NCI-H2081 treated with DMSO at 0.1 percent for 48 hours (cell line): ENCODE measurements at places on chromosomes 2 and 18.
A peak's percentile ranks its signal among the peaks of the same experiment; 100 is the strongest.

GRCh38 chr2:127860130-127860529, 2.2 kb upstream of the POLR2D start:
- no peak for DNase-seq

DNA sequence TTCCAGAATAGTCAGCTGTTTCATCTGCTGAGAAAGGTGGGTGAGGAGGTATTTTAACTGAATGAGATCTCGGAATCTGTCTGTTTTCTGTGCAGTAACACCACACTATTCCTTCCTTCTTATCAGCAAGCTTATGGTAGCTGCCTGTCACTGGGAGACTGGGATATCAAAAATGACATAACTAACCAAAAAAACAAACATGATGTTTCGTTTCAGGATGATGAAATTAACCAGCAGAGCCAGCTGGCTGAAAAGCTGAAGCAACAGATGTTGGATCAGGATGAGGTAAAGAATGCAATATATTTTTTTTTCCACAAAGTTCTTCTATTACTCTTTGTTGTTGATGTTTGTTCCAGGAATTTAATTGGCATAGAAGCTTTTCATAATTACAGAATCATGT, 59.8 kb upstream of the LYPD6B start:
- DNase-seq: no peak

DNA sequence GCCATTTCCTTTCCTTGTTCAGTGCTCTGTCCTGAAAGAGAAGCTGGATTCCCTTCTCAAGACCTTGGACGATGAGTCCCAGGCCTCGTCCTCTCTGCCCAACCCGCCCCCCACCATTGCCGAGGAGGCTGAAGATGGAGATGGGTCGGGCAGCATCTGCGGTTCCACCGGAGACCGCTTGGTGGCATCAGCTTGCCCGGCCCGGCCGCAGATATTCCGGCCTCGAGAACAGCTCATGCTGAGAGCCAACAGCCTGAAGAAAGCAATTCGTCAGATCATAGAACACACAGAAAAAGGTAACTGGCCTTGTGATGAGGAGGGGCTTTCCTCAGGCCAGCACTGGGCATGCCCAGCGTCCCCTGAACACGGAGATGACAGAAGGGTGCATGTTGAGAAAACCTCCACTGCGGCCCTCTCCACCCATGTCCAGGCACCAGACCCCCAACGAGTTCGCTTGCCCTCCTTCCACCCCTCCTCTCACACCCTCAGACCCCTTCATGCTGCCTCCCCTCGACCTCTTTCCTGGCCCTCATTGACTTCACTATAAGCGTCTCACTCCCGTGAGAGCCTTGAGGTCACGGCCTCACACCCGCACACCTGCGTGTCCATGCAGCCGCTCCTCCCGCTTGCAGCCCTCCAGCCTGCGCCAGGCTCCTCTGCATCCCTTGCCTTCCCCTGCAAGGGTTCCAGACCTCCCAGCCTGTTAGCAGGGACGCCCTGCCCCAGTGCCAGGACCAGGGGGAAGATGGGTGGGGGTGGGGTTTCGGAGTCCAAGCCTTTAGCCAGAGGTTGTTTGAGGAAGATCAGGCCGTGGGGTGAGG, 95.0 kb downstream of the DGKD start:
- no peak for DNase-seq

DNA sequence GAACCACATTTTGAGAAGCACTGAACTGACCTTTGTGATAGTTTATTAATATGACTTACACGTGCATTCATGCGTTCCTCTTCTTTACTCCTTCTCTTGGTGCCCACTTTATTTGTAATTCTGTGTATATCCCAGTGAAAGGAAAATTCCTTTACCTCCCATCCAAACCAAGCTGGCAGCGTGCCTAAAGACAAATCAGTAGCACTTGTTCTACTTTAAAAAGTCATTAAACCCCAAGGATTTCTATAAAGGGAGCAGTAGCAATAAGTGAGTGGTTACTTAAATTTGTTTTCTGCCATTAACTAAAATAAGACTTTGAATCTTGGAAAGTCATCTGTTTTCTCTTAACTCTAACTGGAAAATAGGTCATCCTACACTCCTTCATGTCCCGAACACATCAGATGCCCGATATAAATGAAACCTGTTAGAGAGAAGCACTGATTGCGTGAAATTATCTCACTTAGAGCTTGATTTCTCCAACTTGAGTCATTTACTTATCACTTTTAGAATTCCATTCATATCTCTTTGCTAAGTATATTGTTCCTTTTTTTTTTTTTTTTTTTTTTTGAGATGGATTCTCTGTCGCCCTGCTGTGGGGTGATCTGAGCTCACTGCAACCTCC, 10.7 kb downstream of the PIK3C3 start:
- no peak for DNase-seq

DNA sequence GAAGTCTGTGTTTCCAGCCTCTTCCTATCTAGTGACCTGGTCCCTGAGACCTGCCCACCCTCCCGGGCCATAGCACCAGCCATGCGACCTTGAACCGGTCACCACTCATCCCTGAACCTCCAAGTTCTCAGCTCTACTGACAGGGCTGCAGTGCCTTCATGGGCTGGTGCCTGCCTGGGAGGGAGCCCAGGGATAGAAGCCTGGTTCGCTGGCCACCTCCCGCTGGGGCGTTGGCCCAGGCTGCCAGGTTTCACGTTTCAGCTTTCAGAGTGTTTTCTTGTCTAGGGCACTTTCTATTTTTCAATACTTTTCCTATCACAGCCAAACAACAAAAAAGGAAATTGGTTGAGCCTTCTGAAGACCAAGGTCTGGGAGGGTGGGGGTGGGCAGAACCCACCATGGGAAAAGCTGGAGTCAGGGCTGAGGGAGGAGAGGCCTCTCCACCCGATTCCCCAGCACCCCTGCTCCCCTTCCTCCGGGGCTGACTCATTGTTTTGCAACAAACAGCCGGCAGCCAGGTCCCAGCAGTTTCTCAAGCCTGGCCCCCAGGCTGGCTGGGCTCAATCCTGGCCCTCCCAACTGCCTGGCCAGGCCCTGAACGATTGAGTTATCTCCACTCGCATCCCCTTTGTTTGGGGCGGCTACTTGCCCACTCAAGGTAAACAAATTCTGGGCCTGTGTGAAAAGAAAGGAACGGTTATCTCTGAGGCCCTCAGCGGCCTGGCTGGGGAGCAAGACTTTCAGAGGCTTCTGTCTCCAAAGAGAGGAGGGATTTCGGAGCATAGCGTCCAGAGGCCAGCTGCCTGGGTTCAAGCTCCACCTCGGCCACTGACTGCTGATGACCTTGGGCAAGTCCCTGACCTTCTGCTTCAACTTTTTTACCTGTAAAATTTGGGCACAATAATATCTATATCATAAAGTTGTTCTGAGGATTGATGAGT, 47.5 kb downstream of the ZFP36L2 start:
- DNase-seq: peak; percentile 27

DNA sequence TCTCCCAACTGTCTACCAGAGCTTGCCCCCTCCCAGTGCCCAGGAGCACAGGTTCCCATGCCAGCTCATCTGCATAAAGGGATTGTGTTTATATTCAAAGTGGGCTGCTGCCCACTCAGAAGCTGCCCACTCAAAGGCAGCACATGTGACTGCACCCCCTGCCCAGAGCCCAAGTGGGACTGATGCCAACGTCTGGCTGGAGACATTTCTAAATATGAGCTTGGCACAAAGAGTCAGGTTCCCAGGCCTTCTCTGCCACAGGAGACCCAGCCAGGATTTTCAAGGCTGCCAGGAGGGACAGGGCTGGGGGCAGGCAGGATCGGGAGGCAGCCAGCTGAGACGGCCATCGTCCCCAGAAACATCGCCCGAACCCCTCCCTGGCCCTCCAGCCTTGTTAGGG, 67.1 kb downstream of the ZBTB7C start:
- no peak for DNase-seq

- no peak for DNase-seq
Measured at GRCh38 chr18:25077944-25078723, 273.8 kb downstream of the ZNF521 start.

DNA sequence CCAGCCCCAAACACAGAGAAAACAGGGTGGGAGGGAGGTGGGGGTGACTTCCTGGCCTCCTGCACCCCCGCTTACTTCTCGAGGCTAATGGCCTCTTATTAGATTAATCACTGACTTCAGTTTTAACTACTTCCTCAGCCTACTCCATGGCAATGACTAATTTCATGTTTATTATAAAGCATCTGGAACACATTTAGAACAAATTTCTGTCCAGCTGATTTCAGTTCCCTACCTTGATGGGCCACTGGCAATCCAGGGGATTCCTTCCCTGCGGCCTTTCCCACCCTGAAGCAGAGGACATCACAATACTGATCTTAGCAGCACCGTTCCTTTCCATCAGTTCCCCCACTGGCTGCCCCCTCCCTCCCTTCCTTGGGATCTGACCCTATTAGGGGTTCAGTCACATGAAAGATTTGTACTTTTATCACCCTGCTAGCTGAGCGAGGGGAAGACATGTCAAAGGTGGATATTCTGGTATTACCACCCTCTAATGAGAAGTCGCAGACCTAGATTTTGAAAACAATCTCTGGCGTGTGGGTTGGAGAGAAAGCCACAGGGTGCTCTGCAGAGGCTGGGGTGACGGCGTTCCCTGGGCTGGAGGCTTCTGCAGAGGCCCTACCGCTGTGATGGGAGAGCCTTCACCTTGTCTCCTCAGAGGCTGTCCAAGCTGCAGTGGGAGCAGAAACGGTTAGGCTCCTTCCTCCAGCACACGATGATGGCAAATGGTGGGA, 67.6 kb downstream of the KIAA2012 start:
- no peak for DNase-seq

DNA sequence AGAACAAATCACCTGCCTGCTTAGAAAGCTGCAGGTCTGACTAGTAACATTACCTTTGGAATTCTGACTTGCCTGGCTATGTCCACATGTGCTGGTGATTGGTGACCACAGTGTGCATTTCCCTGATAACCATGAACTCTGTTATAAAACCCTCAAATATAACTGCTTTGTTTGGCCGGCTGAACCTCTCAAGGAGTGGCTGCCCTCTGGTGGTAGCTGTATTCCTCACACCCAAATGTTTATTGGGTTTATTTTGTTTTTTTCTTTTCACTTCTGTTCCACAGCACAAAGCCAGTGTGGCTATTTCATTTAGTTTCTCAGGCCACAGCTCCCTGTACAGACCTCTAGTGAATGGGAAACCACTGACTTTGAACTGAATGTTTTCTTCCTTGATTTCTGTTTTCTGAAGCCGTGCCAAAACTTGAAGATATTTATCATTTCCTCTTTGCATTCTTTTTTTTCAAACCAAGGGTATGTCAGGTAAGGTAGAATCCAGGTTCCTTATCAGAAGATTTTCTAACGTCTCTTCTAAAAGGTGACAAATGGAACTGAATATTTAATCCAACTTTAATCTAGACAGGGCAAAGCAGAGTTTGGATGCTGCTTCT, 549.0 kb upstream of the VRK2 start:
- peak; percentile 23 for DNase-seq

DNA sequence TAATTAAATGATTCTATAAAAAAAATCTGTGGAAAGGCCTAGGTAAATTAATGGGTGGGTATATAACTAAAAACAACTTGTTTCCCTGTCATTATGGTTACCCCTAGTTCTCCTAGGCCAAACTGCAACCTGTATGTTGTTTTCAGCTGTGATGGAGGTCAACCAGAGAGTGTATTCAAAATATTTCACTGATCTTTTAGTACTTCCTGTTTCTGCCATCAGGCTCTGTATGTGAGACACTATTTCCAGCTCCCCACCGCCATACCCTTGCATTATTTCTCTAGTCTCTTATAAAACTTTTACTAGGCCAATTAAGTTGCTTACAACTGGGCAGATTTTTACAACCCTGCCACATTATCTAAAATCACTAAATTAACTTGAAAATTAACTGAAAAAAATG, 21.0 kb upstream of the CDKL4 start:
- no peak for DNase-seq

GRCh38 chr2:9099341-9099751, 95.9 kb upstream of the MBOAT2 start:
- no peak for DNase-seq

DNA sequence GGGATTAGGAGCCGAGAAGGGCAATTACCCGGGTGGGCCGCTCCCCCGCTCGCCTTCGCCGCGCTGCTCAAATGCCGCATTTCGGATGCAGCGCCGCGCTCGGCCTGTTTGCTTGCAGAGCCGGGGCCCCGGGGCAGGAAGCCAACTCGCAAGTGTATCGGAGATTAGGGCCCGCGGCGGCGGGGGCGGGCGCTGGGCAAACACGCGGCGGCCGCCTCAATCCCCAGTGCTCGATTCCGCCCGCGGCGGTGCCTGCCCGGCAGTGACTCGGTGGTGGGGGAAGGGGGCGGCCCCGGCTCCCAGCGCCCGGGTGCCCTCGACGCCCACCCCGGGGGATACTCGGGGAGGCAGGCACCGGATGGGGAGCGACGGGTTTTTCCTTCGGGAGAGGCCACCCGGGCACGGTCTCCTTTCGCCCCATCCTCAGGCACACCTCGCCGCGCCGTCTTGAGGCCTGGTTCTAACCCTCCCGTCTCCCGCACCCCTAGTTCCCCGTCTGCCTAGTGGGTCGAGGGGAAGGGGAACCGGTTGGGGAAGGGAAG, 26.6 kb upstream of the NOTO start:
- peak; percentile 1 for DNase-seq
